Midbrain (tissue), 1 donor: ENCODE measurements at places on chromosomes 11 and 22.

DNA sequence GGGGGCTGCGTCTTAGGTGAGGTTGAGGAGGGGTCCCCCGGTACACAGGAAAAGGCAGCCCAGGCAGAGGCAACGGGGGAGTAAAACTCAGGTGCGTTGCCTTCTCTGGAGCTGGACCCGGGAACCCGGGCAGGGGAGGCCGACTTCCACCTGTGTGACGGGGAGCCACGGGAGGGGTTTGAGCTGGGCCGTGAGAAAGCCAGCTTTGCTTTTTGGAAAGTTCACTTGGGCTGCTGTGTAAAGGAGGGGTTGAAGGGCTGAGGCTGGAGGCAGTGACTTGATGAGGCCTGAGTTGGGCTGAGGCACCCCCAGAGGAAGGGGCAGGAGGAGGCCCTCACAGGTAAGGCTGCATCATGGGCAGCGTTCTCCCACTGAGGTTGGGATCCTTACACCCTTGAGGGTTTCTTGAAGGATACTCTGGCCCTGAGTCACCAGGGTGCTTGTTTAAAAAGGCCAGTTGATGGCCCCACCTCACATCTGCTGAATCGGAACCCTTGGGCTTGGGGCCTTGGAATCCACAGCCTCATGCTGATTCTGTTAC lies 47.2 kb downstream of the CHRDL2 start:
- no peak for DNase-seq

GRCh38 chr22:41870786-41871185 lies 37.9 kb downstream of the SREBF2 start:
- no peak for DNase-seq

DNA sequence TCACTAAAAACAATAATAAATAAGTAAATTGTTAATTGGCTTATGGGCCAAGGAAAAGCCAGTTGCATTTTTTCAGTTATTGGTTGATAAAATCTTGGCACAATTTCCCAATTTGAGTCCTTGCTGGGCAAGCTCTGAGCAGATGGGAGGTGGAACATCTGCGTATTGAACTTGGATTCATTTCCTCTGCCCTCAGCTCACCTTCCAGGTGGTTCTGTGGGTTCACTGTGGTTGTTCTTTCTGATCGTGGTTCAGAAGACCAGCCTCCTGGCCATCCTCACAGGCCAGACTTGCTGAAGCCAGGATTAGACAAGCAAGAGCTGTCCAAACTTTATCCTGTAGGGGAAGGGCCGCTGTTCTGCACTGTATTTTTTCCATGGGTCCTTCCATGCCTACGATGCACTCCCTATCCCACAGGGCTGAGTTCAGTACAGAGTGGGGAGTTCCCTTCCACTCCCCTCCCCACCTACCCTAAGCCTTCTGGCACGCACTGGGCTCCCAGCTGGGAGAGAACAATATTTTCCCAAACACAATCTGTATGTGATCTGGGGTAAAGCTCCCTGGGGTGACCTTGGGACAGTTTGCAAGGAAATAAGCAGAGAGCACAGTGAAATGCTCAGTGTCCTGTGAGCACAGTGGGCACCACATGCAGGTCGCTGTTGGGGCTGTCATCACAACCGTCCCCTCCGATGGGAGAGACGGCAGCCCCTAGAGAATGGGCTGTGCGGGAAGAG lies 43.5 kb upstream of the TP53I11 start:
- no peak for DNase-seq

DNA sequence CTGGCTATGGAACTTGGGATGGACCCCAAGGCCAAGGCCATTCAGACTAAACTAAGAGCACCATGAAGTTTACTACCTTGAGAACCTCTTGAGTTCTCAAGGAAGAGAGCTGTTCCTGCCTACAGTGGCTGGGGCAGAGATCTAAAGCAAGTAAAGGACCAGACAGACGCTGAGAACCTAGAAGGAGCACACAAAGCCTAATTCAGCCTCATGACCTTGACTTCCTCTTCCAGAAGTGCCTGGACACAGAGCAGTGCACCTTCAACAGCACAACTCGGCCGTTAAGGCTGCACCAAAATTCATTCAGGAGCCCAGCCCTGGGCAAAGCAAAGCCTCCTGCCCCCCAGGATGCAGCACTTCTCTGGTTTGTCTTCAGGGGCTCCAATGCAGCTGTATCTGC lies 82.9 kb upstream of the AKIP1 start:
- DNase-seq = no peak

DNA sequence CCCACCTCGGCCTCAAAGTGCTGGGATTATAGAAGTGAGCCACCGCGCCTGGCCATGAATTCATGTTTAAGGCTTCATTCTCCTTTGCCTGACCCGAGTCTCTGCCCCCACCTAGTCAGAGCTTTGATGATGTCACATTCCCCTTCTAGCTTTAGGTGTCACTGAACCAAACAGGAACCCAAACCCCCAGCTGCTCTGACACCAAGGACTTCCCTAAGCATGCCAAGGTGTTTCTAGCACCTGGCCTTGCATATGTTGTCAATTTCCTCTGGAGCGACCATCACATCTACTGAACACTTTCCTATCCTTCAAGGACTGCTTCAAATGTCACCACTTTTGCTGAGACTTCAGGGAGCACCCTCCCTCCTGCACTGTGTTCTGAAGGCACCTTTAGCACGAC lies 2.3 kb downstream of the F2 start:
- DNase-seq = no peak

DNA sequence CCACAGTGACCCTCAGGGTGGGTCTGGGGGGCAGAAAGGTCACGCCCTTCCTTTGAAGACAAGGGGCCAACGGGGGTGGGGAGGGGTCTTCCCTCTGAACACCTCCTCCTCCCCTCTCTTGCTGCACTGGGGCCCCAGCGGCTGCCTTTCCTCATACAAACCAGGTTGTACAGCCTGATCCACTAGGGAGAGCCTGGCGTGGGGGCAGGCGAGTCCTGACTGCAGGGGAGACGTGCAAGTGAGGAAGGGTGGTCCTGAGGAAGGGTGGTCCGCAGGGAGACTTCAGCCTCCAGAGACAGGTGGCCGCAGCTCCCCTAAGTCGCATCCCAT lies 43.6 kb upstream of the LINC01488 start:
- DNase-seq = no peak

DNA sequence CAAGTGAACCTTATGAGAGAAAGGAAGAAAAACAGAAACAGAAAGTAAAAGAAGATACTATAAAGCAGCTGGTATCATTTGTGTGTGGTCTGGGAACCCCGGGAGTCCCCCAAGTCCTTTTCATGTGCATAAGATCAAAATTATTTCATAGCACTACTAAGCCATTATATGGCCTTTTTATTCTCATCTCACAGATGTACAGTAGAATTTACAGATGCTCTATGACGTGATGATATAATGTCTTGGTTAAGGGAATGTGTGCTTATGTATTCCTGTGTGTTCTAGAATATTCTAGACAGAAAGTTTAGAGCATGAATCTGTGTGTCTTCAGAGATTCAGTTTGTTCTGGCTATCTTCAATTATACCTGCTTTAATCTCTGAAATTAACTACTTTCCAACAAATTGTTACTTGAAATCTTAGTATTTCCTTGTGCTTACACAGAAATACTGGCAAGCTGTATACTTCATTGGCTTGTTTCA lies 8.6 kb upstream of the TPP1 start:
- no peak for DNase-seq

DNA sequence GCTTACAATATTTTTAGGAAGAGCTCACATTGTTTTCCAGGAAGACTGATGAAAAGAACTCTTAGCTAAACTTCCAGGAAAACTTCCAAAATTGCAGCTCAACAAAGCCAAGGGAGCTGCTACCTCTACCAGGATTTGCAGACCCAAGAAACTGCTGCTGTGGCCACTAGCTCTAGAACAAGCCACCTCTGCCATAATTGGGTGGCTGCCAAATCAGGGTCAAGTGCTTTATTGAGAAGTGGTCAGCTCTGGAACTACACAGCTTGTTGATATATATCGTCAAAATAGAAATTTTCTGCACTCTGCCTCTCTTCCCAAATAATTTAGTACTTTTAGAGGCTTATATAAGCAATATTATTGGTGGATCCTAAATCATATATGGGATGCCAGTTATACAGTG lies 371.8 kb upstream of the CHORDC1 start:
- no peak for DNase-seq

DNA sequence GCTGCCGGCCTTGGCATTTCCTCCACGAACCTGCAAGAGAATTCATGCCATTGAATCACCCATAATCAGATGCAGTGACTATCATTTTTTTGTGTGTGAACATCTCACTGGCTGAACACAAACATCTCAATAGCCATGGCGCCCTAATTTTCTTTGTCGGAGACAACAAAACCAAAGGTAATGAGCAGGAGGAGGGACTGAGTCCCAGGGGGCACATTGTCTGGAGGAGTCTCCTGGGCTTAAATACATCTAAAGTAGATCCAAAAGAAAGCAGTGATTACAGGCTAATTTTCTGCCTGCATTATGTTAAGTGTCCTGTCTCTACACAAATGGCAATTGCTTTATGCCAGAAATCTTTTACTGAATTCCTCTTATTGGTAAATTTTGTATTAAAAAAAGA lies 113.5 kb downstream of the NTM start:
- no peak for DNase-seq

DNA sequence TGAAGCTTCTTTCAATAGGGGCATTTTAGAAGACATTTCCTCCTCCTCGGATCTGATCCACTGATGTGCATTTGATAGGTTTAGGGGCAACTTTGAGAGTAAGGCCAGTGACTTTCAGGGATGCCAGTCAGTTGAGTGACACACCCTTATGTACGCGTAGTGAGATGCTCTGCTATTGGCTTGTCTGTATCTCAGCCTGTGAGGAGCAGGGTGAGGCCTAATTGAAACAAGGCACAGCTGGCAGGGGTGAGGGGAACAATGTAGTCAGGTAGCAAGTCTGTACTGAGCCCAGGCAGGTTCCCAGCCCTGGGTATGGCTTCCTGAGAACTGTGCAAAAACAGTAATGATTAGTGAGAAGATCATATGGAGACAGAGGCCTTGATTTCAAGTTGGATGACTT lies 61.5 kb downstream of the STIM1 start:
- no peak for DNase-seq

DNA sequence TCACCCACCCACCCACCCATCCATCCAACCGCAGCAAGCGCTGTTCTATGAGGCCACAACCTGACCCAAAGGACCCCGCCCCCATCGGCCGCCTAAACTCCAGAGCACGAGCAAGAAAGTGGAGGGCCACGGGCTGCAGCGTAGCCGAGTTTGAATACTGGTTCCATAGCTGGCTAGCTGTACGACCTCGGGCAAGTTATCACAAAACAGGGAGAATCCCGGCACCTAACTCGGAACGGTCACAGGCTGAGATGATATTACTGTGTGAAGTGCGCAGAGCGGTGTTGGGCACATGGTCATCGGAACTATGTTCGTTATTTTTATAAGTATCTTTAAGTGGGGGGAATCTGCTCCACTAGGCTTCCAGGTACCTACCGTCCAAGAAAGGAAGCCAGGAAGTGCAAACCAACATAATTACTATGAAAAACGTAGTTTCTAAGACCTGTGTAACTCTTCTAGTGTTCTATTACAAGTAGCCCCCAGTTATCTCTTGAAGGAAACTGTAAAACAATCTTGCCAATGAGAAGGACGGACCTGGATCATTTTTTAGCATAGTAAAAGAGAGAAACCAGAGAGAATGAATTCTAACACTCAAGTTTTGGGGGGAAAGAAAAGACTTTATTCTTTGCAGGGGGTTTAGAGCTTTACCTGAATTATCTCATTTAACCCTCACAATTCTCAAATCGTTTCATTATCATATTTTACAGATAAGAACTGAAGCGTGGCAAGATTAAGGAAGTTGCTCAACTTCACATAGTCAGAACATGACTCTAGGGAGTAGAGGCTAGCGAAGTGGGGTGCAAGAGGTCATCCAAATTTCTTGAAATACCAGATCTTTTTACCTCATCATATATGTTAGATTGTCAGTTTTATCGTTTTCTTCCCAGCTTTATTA lies 663 bp upstream of the BUD13 start:
- DNase-seq = peak; percentile 72

- DNase-seq = no peak
These were observed 428.5 kb downstream of the SOX6 start for GRCh38 chr11:15927864-15928217.

DNA sequence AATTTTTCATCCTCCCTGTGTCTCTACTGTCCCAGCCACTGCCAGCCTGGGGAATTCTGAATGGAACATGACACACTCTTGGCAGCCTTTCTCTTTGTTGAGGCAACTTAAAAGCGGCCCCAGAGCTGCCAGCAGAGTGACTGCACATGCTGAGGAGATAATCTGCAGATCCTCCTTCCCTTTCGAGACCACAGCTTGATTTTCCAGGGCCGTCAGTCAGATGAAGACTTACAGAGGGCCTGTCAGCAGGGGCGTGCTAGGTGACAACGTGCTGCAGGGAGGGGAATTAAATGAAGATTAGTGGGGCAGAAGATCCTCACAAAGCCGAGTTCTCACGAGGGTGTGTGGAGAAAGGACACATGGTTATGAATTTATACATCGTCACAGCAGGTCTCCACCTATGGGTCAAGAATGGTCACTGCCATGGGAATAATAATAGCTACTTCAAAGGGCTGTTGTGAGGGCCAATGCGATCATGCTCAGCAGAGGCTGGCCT lies 193.5 kb upstream of the PITPNB start:
- peak; percentile 20 for DNase-seq

DNA sequence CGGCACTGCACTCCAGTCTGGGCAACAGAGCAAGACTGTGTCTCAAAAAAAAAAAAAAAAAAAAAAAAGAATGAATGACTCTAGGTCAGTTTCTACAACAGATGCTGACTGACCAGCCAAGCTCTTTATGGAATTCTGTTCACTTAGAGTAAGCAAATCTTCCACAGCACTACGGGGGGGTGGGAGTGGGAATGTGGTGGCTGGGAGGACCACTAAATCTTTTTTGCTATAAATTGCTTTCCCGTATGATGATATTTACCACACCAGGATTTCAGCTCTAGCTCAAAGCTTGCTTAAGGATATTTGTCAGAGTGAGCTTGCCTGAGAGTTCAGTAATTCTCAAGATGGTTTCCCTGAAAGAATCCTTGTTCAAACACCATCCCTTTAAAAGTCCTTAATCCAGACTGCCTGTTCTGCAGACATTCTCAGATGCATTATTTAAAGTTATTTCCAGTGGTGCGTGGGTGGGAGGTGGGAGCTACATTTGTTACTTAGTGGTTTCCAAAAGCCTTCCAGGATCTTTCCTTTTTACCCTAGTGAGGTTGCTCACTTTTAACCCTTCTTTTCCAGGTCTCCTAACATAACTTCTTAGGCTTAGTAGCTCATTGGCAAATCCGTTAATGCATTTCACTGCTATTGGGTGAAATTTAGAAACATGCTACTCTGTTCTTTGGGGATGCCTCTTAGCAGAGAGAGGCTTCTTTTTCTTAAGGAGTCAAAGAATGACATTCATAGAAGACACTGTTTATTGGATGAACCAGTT lies 65.9 kb downstream of the UBASH3B start:
- DNase-seq = no peak

- no peak for DNase-seq
These were observed 578.5 kb downstream of the BUD13 start for GRCh38 chr11:116194156-116194904.

GRCh38 chr11:106156290-106156937 lies 79.0 kb downstream of the AASDHPPT start:
- peak; percentile 16 for DNase-seq
